Activated T-helper 2 cell treated with anti-CD3 and anti-CD28 coated beads, Interferon-gamma antibody, Interleukin-2, Interleukin-4, amounts not matched to agents 10 μg/mL and 5 μg/mL and 100 μg/mL, durations not matched to agents 14 hours and 24 hours and 36 hours (primary cell): ENCODE measurements at places on chromosomes 16 and 17. TPM values are rescaled to one million over a fixed set of nuclear protein-coding genes. Genes with fewer than 3 reads are reported as not detected.

- H3K4me3 ChIP-seq, result no peak overlapping the region
- DNase-seq, result no peak
- no peaks in the 10 kb centered on the region for H3K36me3 ChIP-seq
- no peak overlapping the region for H3K27ac ChIP-seq
- no peaks in the 10 kb centered on the region for H3K27me3 ChIP-seq
These were observed 365.1 kb downstream of the CDH8 start for GRCh38 chr16:61671161-61671560.

Gene PRR15L
- not detected in 2 replicates for total RNA-seq

DNA sequence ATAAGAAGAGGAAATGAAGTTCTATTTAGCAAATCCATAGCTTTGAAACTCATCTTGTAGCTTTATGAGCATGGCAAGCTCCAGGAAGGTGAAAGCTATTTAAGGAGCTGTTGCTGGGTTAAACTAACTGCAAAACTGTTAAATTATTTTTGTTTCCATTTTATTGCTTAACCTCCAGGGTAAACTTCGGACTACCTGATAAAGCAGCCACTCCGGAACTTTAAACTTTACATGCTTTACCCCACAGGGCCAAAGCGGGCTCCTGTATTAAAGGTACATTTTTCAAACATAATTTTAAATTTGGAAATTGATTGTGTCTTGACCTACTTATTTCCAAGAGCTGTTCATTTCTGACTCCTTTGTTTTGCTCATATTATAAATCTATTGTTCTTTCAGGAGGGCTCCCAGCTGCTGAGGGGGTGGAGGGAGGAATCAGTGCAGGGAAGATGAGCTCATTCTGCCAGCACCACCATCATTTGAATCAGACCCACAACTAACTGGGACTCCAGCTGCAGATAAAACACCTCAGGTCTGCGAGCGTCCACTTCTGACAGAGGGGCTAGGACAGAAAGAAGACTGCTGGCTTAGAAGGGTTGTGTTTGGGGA is 157.9 kb downstream of the IRX3 start:
- no peaks in the 10 kb centered on the region for H3K36me3 ChIP-seq
- H3K4me3 ChIP-seq, result no peak overlapping the region
- peaks cover 3% of the 10 kb centered on the region for H3K4me1 ChIP-seq
- no peak overlapping the region for H3K27ac ChIP-seq
- DNase-seq, result no peak

DNA sequence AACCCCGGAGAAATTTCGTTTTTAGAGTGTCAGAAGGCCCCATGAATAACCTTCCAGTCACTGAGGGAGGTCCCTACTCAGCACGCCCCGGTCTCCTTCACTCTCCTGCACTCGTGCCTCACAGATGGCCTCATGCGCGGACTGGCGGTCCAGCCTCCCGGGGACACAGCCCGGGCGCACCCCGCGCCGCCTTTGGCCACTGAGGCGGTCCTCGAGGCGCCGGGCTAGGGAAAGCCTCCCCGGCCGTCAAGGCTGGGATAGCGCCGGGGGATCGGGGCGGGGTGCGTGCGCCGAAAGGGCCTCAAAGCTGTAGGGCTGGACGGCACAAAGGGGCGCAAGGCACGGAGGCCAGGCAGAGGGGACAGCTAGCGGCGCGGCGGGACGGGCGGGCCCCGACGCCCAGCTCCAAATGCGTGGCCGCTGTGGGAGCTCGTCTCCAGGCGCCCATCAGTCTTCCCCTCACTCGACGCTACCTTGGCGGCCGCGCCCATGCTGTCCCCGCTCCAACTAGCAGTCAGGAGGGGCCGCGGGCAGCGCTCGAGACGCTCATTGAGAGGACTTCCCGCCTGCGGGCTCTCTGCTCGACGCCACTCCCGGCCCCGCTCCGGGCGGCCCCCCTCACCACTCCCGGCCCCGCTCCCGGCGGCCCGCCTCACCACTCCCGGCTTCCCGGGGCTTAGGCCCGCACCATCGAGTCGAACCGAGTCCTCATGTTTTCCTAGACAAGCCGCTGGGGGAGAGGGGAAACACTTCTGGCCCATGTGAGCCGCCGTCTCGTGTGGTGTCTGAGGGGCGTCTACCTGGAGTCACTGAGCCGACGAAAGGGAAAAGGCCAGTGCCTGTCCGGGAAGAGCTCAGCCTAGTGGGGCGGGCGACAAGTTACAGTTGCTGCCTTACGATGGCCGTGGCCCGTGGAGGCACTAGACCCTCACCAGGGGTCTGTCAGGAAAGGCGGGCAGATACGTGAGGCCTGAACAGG is at the start of gene USP6:
USP6 (plus strand) TSS at position 360 of the 979 bp plus-strand sequence. CDS start 14,336 bp downstream, outside the sequence.
- DNase-seq, result no peak
- peaks cover 36% of the 10 kb centered on the region for H3K36me3 ChIP-seq
- peaks cover 10% of the 10 kb centered on the region for H3K4me1 ChIP-seq
- H3K27ac ChIP-seq, result no peak within 1 kb of the TSS
- H3K27me3 ChIP-seq, result peaks cover 41% of the 10 kb centered on the region
